ENCODE measurements at places on chromosomes 1 and 21.

DNA sequence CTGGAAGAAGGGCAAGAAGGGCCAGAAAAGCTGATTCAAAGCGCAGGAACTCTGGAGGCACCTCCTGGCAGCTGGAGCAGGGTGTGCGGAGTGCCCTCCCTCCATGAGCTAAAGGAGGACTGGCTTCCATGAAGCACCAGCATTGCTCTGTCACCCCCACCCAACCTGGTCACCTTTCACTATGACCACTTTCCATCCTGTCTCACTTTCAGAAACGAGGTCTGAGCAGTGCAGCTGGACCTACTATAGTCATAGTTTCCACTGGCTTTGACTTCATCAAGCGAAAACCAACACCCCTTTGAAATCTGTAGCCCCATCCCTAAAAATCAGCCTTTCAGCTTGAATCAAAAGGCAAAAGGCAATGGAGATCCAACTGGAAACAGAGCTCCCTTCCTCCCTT, 84.8 kb upstream of the CACNA1E start:
- no peak for DNase-seq

DNA sequence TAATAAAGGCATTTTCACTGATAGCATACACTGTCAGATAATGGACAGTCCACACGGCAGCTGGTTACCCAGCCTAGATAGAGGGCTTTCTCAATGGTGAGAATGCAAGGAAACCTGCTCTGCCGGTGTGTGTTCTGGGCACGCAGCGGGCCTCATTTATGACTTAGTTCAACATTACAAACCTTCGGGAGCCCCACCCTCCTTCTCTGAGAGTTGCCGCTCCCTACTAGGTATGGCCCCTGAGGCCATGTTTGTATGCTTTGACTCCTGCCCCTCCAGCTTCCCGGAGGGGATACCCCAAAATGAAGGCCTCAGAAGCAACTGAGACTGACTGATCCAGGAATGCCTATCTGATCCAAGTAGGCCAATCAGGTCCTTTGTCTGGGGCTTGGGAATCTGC, 17.2 kb upstream of the FABP3 start:
- no peak for DNase-seq

DNA sequence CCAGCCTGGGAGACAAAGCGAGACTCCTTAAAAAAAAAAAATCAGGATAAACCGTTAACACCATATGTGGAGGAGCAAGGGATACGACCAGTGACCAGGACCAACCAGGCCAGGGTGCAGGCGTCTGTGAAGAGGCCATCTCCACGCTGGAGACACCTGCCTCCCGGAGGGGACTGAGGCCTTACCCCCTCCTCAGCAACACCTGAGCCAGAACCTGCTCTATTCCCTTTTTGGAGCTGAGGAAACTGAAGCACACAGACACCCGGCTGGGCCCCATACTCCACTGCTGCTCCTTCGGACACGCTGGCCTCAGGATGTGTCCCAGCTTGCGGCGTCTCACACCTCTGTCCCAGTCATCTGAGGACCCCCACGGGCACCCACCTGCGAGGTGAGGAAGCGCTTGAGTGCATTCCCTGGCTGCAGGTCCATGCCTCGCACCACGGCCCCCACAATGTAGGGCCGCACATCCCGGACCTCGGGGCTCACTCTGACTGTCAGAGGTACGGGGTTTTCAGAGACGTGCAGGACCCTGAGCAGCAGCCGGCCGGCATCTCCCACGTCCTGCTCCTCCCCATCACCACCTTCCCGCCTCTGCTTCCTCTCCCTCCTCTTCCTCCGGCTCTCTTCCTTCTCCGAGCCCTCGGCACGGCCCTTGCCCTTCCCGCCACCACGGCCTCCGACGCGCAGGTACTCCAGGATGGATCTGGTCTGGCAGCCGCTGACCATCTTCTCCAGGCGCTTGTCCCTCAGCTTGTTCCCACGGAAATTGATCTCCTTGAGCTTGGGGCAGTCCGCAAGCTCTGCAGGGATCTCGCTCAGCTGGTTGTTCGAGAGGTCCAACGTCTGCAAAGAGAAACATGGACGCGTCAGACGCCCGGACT, 9.6 kb downstream of the LRRC47 start:
- DNase-seq = no peak

DNA sequence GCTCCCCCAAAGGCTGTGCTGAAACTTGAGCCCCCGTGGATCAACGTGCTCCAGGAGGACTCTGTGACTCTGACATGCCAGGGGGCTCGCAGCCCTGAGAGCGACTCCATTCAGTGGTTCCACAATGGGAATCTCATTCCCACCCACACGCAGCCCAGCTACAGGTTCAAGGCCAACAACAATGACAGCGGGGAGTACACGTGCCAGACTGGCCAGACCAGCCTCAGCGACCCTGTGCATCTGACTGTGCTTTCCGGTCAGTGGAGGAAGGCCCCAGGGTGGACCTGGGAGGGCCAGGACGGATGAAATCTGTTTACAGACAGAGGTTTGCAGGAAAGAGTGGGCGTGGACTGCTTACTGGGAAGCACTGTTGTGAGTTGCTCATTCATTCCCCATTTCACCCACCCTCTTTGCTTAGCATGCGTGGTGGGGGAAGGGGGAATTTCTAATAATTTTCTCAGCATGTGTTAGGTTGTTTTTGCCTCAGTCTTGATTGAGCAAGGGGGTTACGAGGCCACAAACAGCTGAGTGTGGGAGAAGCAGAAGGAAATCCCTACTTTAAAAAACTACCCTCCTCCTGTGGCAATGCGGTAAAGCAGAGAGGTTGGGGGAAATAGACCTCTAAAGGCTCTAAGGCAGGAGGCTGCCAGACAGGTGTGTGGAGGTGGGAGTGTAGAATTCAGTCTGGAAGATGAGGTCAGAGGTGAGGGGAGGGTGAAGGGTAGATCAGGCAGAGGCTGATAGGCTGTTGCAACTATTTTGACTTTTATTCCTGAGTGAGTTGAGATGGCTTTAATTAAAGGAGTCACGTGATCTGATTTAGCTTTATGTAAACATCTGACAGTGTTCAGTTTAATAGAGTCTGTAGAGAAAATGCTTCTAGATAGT, 1.3 kb downstream of the FCGR2A start:
- no peak for DNase-seq

DNA sequence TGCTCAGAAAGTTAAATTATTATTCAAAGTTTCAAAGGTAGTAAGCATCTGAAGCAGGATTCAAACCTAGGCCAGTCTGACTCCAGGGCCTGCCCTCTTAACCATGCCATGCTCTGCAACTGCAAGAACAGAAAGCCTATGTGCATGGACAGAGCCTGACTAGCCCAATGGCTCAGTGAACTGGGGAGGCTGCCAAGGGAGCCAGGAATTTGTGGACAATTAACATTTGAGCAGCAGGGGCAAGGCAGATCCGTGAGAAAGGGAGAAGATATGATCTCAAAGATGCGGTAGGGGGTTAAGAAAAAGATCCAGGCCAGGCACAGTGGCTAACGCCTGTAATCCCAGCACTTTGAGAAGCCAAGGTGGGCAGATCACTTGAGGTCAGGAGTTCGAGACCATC, 6.5 kb upstream of the ATP1A4 start:
- no peak for DNase-seq

Data from erythroblast (primary cell).